ENCODE measurements at places on chromosomes 4 and X.

DNA sequence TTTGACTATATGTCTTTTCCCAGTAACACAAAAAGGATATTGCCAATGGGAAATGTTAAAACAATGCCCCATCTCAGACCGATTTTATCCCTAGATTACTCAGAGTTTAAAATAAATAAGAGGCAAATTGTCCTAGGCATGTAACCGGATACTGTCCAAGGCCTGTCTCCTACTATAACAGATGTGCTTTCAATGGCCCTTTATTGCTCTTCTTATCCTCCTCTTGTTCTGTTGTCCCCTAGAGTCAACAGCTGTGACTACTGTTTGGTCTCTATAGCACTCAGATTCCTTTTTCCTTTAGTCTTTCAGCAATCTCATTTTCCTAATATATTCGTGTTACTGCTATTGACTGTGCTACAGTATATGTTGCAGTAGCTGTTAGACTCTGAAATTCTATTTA is 66.8 kb upstream of the PLS3 start:
- DNase-seq = no peak

DNA sequence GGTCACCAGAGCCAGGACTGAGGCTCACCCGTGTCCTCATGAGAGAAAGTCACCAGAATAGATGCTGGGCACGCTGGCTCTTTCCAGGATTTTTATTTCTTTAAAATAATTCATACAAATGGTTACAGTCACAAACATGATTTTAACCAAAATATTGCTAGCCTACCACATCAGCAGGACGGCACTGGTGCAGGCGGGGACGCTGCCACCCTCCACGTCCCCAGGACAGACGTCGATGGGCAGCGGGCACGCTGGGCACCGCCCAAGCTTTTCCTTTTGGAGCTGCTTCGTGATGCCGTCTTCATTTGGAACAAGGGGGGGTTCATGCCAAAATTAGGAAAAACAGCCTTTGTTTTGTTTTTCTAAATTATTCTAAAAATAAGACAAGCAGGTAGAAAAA is 37.6 kb downstream of the CTBP1 start:
- no peak for DNase-seq

GRCh38 chr4:144649646-144650045 is 3.7 kb downstream of the HHIP start:
- DNase-seq = no peak

GRCh38 chrX:64229154-64229553 is 1.3 kb downstream of the ASB12 start:
- no peak for DNase-seq

DNA sequence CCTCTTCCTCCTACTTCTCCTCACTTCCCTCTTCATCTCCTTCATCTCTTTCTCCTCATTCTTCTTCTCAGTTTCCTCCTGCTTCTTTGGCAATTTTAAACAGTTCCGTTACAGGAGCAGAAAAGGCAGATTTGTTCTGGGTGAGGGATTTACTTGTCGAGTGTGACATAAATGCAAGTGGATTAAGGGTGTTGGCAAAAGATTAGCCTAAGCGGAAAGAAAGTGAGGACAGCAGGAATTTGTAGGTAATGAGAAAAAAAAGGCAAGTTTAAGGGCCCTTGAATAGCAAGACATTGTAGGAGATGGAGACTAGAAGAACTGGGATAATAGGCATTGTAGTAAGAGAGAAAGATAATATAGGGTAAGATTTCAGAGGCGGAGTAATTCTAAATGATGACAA is 841.6 kb downstream of the RAPGEF2 start:
- no peak for DNase-seq

DNA sequence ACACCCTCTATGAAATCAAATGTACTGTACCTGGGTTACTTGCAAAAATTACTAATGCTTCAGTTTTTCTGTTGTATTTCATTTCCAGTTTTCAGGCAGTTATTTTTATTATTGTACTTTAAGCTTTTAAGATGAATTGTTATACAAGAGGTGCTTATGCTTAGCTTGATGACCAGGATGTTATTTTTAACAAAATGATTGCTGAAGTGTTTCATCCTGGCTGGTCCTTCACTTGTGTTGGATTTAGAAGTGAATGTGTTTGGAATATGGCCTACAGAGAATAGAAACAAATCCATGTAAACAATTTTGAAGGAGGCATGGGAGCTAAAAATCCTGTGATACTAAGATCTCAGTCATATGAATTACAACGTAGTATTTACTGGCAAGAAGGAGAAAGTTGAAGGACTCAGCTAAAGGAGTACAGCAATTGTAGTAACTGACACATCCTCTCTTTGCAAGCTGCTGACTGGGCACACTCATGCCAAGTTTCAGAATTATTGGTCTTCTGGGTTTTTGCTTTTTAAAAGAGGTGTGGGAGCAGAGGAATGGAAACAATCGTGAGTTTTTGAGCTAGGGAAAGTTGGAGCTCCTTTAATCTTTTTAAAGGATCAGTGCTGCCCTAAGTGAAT is 9.2 kb downstream of the UBE2A start:
- no peak for DNase-seq

All from stimulated activated CD8-positive, alpha-beta memory T cell treated with anti-CD3 and anti-CD28 coated beads, Interleukin-15, amount 100 ng/mL, for 4 hours (primary cell).